ENCODE measurements at places on chromosomes 1 and 21.

- no peak for DNase-seq
These were observed 1388.1 kb downstream of the AMY1C start for GRCh38 chr1:105137543-105138457.

DNA sequence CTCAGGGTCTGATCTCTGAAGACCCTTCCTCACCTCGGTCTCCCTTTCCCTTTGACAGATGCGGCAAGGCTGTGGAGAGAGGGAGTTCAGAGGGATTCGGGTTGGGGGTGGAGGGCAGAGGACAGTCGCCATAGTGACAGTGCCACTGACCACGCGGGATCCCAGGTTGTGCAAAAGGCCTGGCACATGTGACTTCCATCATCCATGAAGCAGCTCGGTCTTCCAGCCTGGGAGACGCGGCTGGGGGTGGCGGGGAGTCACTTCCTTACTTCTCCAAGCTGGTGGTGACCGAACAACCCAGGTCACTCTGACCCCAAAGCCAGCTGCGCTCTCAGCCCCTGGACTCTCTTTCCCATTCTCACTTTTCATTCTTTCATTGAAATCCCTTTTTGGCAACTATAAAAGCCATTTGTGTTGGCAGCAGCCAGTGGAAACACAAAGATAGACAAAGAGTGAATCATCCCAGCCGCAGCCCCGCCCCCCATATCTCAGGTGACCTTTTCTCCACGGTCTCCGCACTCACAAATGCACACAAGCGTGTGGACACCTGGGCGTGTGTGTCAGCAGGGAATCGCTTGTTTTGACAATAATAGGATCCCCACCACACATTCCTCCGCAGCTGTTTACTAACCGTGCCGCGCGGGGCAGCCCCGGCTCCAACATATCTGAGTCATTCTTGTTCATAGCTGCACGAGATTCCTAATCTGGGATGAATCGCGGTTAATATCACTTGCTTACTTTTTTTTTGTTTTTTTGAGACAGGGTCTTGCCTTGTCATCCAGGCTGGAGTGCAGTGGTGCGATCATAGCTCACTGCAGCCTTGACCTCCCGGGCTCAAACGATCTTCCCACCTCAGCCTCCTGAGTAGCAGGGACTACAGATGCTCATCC is 68.3 kb downstream of the DHRS3 start:
- DNase-seq = no peak

GRCh38 chr1:161066694-161067093 is 3.0 kb downstream of the ARHGAP30 start:
- DNase-seq = no peak

GRCh38 chr1:189899686-189900425 is 577.8 kb downstream of the BRINP3 start:
- DNase-seq = no peak

DNA sequence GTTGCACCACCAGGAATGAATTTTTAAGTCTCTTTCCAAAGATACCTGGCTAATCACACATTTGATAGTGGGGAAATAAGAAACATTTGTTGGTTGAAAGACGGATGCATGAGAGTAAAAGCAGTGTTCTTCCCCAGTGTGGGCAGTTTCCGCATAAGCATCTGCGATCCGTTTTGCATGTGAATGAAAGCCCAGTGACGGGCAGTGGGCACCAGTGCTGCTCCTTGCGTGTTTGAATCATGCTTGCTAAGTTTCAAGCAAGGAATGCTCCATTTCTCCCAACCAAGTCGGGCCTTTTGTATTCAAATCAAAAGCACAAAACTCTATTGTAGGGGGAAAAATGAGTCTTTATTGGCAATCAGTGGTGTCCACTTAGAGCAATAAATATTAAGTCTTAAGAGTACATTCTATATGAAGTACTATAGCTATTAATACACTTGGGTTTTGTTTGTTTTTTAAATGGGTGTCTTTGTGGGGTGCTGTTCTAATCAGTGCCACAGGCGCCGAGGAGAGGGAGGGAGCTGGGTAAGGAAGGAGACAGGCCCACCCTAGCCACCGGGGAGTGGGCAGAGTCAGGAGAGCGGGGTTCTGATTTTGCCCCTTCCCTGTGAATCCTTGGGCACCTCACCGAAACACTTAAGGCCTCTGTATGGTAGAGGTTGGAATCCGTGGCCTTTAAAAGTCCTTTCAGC is 750 bp upstream of the PTGFRN start:
- DNase-seq = no peak

DNA sequence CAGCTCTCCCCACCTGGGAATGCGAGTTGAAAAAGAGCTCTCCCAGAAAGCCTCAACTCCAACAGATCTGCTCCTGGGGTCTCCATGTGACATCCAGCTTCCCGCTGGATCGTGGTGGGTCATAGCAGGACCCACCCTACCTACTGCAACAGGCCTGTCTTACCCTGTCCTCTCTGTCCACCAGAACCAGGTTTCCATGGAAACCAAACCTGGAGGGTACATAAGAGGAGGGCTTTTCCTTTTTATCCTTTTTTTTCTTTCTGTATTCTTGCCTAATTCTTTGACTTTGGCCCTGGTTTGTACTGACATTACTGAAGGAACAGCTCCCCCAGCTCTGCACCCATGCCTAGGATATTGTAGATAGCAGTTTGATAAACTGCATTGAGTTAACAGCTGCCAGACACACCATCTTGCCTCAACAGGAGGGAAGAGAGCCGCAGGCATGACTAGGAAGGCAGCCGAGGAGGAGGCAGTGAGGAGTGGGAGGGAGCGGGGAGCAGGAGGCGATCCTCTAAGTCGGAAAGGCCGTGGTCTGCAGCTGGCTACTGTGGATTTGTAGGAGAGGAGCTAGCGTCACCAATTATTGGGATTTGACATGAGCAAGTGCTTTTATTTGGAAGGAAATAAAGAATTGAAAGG is 9.7 kb upstream of the FMOD start:
- DNase-seq = no peak

- DNase-seq = no peak
These were observed 4.9 kb downstream of the VWA1 start for GRCh38 chr1:1440262-1441001.

GRCh38 chr21:33578214-33578613 is 10.3 kb downstream of the DONSON start:
- DNase-seq = no peak

GRCh38 chr1:198176179-198176578 is 19.4 kb downstream of the NEK7 start:
- DNase-seq = no peak

DNA sequence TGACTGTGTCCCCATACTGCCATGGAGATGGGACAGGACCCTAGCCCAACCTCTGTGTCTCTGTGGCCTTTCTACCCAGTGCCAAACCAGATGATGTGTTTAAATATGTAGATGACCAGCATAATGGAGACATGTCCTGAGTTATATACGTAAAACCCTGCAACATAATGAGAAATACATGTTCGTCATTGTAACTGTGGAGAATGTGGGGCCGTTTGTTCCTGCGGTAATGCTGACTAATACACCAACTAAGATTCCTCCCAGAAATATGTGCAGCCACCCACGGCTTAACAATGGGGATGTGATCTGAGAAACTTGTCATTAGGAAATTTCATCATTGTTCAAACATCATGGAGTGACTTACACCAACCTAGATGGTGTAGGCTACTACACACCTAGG is 71.7 kb upstream of the SIM2 start:
- DNase-seq = no peak

GRCh38 chr1:222552882-222553281 is 5.0 kb upstream of the HHIPL2 start:
- DNase-seq = no peak

- no peak for DNase-seq
These were observed 79.7 kb downstream of the SCMH1 start for GRCh38 chr1:41162441-41162840.

DNA sequence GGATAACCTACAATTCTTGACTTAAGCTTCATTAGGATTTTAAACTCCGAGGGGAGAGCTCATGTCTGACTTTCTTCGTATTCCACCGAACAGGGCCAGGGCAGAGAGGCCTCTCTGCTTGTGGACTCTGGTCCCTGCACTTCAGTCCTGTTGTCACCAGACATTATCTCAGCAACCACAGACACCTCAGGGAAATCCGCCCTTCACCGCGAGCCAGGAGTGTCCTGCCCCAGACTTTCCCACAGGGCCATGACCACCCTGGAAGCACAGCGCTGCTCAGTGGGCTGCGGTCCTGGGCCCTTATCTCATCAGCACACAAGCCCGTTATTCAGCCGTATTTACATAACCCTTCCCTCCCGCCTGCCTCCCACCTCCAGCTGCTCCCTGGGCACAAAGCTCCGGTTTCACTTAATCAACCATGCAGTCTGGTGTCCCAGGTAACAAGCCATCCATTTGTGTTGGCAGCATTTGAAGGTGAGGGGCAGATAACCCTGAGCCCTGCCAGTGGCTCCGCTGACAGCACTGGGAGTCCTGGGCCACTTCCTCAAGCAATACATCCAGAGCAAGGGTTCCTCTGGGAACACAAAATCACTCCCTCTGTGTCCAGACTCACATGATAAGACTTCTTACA is 122.8 kb upstream of the RAB4A start:
- DNase-seq = no peak

DNA sequence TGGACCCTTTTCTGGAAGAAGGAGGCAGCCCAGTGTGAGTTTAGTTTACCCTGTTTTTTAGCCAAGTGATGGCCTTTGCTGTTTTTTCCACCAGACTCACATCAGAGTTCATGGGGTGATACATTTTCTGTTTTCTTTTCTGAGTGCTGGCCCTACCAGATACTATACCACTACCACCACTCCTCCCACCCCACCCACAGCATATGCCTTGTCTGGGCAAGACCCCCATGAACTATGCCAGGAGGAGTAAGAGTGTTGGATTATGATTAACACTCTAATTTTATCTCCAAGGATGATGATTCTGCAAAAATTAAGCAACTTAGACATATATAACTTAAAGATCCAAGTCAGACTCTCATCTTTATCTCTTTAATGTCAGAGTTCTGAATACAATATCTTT is 26.1 kb downstream of the FABP3 start:
- DNase-seq = no peak

- no peak for DNase-seq
These were observed 11.4 kb upstream of the SLC2A5 start for GRCh38 chr1:9080705-9081291.

DNA sequence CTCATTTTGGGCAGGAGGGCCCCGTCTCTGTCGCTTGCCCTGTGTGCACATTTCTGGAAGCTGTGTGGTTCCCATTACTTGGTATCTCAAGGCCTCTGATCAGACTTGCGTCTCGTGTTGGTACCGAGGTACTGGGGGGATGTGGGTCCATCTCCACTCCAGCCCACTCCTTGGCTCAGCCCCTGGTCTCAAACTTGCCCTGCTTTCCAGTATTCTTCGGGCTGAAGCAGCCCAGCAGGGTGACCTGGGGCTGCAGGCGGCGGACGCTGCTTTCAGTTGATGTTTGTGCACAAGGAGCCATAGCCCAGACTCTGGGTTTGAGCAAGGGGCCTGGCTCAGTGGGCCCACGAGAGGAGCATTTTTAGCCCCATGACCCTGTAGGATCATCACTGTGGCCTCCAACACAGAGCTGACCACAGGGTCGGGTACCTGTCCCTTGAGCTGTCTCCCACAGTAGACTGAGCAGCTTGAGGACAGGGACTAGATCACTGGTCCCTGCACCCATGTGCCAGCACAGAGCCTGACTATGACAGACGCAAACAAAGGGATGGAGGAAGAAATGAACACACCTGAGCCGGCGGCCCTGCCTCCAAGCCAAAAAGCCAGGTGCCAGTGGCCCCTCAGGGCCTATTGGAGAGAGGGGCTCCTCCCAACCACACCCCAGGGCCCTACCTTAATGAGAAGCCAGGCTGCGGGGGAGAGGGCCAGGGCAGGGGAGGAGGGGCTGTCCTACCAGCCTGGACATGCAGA is 46.8 kb downstream of the CHD5 start:
- no peak for DNase-seq

Data from activated CD4-positive, alpha-beta T cell treated with anti-CD3 and anti-CD28 coated beads for 24 hours (primary cell).